Right lung (tissue), 10 donors: ENCODE measurements at places on chromosomes 16 and 17. TPM values are rescaled to one million over a fixed set of nuclear protein-coding genes. Genes with fewer than 3 reads are reported as not detected.

GRAPL gene
- 12.8 TPM for polyA plus RNA-seq

DNA sequence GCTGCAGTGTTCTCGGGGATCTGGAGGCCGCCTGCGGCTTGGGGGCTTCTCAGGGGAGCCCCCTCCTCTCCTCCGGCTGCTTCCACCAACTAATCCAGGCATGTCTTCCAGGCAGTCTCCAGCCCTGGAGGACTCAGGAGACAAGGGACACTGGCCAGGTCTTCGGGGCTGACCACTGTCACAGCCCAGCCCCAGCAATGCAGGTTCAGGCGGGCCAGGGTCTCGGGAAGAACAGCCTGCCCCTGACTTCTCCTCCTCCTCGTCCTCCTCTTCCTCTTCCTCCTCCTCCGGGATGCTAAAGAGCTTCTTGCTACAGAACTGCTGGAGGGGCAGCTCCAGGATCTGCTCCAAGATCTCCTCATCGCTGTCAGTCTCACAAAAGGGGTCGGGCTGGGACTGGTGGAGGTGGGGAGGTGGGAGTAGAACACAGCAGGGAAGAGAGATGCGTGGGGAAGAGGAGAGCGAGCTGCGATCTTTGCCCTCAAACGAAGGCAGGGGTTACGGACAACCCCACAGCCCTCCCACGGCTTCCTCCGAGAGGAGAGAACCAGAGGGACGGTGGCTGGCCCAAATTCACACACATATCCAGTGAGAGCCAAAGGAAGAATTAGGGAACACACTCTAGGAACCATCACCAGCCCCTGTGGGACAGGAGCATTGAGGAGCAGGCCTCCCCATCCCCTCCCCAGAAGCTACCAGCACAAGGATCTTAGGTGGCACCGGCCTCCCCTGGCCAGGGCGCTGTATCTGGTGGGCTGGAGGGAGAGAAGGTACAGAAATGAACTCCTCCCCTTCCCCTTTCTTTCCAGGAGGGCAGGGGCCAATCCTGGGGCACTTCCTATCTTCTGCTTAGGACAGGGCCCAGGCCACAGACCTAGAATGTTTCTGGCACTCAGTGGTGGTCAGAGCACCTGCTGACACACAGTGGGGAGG lies 19.3 kb downstream of the TSPOAP1 start:
- DNase-seq = no peak

GRCh38 chr16:3066440-3066748 lies 954 bp downstream of the IL32 start:
- no peak for DNase-seq

SLC5A10 gene
- polyA plus RNA-seq = 0.63 TPM

- peak; percentile 60 for DNase-seq
Observed at GRCh38 chr17:42891539-42892152, 9.0 kb upstream of the G6PC1 start.

- DNase-seq = peak; percentile 79
Observed at GRCh38 chr17:30376621-30377452, 1.9 kb upstream of the CPD start.

GRCh38 chr17:80773243-80773991 lies 218.2 kb upstream of the CHMP6 start:
- no peak for DNase-seq

ERN2 gene
- 0.15 TPM for polyA plus RNA-seq

KRTAP9-8 gene
- not detected for polyA plus RNA-seq
